H7 (cell line): ENCODE measurements at places on chromosomes 12 and 14.

DNA sequence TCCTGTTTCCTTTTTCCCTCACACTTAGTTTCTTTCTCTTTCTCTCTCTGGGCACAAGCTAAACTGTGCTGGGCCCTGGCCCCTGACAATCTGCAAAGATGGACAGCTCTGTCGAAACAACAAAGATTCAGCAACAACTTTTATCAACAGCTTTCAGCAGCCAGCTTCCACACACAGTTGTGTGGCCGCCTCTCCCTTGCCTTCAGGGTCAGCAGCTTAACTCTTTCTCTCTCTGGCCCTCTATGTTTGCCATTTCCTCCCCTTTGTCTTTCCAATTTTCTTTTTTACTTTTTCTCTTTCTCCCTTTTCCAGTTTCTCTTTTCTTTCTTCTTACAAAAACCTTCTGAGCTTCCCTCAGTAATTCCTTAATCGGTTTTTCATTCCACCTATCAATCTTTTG, 43.3 kb downstream of the IQSEC3 start:
- no peak for DNase-seq

DNA sequence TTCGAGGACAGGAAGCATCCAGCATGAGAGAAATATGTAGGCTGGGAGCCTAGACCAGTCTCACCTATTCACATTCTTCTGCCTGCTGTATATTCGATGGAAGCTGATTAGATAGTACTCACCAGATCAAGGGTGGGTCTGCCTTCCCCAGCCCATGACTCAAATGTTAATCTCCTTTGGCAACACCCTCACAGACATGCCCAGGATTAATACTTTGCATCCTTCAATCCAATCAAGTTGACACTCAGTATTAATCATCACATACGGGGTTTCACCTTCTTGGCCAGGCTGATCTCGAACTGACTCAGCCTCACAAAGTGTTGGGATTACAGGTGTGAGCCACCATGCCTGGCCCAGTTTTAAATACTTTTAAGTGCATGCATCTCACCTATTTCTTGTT, 30.5 kb upstream of the SLC10A1 start:
- DNase-seq: no peak

DNA sequence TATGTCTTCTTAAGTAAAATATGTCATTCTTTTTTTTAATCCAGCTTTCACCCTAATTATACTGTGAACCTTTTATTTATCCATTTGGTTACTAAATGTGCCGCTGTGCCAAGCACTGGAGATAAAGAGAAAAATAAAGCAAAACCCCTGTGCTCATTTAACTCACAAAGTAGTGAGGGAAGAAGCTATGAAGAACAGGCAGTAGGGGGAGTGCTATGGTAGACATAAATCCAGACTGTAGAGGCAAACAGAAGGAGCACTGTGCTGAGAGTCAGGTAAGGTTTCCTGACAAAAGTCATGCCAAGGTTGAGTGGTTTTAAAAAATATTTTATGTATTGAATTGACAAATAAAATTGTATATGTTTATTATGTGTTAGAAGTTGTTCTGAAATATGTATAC, 188.5 kb upstream of the SYT10 start:
- DNase-seq: no peak

GRCh38 chr12:79826267-79827128, 108.4 kb downstream of the PPP1R12A start:
- DNase-seq: no peak

DNA sequence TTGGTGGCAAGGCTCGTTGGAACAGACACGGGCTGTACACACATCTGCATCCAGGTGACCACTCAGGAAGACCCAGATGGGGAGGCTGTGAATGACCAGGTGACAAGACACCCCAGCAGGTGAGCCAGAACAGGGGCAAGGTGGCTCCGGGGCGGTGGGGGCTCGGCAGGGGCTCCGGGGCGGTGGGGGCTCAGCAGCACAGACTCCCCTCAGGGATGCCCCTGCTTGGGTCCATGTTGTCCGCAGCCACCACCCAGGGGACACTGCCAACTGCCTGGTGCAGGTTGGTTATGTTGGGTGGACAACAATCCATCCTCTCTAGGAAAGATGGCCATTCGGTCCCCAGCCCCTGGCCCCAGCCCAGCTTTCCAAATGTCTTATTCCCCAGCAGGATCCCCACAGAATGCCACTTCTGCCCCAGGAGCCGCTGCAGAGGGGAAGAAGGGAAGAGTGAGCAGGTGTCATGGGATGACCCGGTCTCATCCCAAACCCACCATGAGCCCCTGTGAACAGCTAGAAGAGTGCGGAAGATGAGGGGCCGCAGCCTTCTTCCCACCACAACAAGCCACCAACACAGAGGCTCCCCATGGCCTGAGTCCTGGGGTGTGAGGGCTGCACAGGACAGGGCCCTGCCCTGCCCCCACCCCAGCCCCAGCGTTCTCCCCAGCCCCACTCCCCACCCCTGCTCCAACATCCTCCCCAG, 31.4 kb upstream of the C14orf180 start:
- peak; percentile 55 for DNase-seq

DNA sequence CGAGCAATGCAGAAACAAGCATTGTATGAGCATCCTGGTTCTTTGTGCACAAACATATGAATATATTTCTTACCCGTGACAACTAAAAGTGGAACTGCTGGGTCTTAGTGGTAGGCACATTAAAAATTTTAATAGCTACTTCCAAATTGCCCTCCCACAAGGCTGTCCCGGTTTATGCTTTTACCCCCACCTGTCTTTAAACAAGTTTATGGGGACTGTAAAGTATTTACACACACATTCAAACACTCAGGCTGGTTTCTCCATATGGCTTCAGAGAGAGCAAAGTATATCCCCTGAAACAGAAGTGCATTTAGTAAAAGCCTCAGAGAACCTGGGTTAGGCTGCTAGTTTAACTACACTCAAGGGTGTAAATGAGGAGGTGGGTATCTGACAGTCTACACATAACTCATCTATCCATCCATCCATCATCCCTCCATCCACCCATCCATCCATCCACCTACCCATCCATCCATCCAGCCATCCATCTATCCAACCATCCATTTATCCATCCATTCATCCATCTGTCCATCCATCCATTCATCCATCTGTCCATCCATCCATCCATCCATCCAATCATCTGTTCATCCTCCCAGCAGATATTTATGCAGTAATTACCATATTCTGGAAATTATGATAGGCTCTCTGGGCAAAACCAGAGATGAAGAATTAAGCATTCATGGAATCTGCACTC, 75.7 kb upstream of the DICER1 start:
- DNase-seq: no peak

- DNase-seq: no peak
These were observed 8.1 kb upstream of the SLC15A5 start for GRCh38 chr12:16285586-16285985.

DNA sequence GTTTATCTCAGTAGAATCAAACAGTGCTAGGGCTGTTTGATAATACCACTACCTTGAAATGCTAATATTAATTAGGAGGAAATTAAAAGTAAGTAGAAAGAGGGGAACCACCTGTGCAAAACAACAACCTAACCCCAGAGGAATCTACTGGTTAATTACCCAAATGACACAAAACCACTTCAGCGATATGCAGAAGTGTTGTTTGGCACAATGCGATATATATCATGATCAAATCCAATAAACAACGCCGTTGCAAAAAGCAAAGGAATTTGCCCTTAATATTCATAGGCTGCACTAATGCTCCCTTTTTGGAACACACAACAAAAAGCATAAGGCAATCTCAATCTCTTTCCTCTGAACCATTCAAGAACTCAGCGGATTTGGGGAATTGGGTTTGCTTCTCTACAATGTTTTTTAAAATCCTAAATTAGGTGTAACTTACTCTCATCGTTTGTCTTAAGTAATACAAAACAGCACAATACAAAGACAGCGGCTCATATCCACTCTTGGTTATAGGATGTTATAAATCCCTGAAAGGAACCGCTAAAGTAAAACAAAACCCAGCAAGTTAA, 1.5 kb downstream of the MAP4K5 start:
- no peak for DNase-seq
